ENCODE measurements at places on chromosomes 1 and 21.
A peak's percentile ranks its signal among the peaks of the same experiment; 100 is the strongest.

GRCh38 chr1:65066766-65067490 is 81.1 kb upstream of the AK4 start:
- DNase-seq = peak; percentile 89

- DNase-seq = no peak
These were observed 27.5 kb downstream of the TFAP2E start for GRCh38 chr1:35600593-35600992.

- DNase-seq = no peak
These were observed 382.5 kb upstream of the VAMP3 start for GRCh38 chr1:7388488-7389185.

DNA sequence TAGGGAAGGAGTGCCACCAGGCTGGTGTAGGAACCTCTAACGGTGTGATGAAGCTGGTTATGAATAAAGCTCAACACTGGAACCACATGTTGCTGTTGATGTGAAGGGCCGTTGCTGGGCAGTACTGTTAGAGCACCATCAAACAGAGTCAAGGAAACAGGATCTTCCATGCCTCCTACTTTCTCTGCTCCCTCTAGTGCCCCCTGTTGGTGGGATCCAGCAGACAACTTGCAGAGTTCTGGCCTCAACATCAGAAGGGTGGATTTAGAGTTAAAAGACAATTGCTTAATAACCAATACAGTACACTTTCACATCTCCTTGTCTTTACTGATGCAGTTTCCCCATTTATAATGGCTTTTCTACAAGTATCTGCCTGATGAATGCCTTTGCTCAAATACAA is 336.4 kb downstream of the NTNG1 start:
- no peak for DNase-seq

DNA sequence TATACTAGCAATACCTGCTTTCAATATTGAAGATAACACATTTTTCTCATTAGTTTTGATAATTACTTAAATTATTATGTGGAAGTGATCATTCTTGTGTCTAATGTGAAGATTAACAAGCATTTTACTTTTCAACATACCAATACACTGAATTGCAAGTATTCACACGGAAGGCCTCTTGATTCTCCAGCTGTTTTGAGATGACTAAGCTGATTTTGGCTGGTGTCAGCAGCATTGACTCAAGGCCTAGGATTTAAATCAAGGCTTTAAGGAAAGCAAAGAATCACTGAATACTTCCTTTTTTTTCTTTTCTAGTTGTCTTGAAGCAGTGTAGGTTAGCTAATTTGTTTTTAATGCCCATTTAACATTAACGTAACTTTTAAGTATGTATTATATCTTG is 373.7 kb downstream of the SRGAP2C start:
- DNase-seq = no peak

Measured in CD4-positive, alpha-beta T cell treated with Interleukin-12 subunit alpha and Interleukin-12 subunit beta, for 1 hour (primary cell).